ENCODE measurements at places on chromosomes 1 and 21.

DNA sequence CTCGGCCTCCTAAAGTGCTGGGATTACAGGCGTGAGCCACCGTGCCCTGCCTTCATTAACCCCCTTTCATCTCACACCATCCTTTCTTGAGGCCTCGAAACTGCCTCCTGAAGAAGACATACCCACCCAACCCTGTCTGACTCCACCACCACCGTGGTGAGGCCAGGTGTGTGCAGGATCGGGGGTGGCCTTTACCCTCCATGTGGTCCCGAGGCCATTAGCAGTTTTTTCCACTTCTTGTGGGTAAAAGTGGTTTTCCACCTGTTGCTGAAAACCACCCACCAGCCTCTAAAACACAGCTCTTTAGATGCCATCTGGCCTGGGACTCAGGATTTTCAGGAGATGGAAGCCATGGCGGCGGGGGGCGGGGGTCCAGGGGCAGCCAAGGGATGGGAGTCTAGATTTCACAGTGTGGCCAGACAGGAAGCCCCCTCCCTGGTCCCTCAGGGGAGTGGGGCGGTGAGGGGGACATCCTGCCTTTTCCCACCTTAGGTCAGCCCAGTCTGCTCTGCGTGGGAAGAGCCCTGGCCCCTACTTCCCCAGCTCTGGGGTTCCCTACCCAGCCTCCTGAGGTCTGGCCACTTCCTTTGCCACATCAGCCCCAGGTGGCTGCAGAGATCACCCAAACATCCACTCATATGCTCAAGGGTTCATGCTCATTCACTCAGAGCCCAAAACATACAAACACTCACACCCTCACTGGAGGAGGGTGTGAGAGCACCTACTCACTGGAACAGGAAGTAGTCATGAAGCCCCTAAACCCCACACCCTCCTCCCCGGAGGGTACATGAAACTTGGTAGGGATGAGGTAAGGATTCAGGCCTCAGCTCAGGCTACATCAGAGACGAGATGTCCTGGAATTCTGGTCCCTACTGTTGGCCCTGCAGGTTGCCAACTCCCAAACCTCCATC lies 2.3 kb downstream of the FGR start:
- DNase-seq: no peak

DNA sequence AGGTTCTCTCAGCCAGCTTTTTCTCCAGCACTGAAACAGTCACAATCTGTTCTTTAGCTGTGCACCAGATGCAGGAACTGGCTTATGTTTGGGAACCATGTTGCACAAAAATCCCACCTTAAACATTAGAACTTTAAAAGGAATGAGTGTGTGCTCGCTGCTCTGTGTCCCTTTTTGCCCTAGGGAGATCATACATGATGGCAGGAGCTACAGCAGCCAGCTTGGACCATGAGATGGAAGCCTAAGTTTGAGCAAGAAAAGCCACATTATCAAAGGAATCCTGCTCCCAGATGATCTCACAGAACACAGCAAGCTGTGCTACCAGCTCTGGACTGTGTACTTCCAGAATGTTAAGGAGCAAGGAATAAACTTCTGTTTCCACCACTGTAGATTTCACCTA lies 3.5 kb downstream of the ZBTB17 start:
- no peak for DNase-seq

- DNase-seq: no peak
These were observed 16.4 kb upstream of the CGN start for GRCh38 chr1:151494741-151495281.

DNA sequence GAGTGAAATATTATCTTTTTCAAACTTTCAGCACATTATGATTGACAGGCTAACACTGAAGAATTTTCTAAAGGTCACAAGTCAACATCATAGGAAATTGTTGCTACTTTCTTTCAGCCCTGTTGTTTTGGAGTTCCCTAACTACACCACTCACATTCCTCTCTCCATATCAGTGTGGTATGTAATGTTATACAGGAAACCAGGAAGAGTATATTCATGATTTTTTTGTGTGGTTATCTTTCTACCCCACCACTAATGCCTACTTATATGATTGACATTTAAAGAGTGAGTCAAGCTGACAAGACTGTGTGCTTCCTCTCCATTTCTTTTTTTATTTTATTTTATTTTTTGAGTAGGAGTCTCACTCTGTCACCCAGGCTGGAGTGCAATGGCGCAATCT lies 47.8 kb upstream of the PRDM2 start:
- DNase-seq: no peak

DNA sequence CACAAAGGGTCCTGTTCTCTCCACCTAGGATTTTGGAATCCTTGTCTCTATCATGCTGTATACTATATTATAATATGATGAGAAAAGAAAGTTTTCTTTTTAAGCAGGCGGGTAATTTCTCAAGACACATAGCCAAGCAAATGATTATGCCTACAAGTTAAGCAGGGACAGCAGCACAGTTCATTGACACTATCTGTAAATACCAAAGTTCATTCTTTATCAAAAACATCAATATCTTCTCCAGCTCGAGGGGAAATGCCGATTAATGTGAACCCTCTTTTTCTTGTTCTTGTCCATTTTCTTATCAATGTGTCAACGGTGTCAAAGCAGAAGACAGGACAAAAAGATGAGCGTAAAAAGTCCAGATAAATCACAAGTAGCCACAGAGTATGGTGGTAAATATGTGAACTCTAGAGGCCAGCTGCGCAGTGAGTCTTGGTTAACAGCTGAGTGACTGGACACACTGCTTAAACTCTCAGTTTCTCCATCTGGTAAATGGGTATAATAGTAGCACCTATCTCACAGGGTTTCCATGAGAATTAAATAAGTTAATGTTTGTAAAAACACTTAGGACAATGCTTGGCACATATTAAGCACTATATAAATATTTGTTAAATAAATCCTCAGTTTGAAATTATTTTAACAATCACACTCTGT lies 30.9 kb downstream of the LPAR3 start:
- no peak for DNase-seq

GRCh38 chr21:45547545-45547900 lies 5.3 kb upstream of the SLC19A1 start:
- no peak for DNase-seq

GRCh38 chr1:97204468-97204867 lies 482.9 kb downstream of the PTBP2 start:
- no peak for DNase-seq

GRCh38 chr1:45569962-45570581 lies 13.8 kb upstream of the NASP start:
- no peak for DNase-seq

- DNase-seq: no peak
These were observed 12.2 kb downstream of the KIAA0319L start for GRCh38 chr1:35544976-35545375.

GRCh38 chr1:93576746-93577145 lies 104.9 kb downstream of the BCAR3 start:
- no peak for DNase-seq

- no peak for DNase-seq
These were observed 6.5 kb downstream of the AK5 start for GRCh38 chr1:77288275-77288674.

DNA sequence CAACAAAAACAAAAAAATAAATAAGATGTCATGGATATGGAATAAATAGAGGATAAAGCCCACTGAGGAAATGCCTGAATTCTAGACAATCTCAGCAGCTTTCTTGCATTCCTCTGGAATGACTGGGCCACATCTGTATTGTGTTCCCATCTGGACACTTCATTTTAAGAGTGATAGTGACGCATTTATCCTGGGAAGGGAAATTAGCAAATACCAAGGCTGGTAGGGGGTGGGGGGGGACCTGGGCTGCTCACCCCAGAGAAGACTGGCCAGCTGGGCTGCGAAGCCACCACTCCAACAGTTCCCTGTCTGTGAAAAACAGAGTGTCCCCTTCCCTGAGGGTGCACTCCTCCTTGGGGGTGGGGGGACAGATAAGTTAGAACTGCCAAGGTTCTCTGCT lies 106.3 kb downstream of the HIVEP3 start:
- no peak for DNase-seq

DNA sequence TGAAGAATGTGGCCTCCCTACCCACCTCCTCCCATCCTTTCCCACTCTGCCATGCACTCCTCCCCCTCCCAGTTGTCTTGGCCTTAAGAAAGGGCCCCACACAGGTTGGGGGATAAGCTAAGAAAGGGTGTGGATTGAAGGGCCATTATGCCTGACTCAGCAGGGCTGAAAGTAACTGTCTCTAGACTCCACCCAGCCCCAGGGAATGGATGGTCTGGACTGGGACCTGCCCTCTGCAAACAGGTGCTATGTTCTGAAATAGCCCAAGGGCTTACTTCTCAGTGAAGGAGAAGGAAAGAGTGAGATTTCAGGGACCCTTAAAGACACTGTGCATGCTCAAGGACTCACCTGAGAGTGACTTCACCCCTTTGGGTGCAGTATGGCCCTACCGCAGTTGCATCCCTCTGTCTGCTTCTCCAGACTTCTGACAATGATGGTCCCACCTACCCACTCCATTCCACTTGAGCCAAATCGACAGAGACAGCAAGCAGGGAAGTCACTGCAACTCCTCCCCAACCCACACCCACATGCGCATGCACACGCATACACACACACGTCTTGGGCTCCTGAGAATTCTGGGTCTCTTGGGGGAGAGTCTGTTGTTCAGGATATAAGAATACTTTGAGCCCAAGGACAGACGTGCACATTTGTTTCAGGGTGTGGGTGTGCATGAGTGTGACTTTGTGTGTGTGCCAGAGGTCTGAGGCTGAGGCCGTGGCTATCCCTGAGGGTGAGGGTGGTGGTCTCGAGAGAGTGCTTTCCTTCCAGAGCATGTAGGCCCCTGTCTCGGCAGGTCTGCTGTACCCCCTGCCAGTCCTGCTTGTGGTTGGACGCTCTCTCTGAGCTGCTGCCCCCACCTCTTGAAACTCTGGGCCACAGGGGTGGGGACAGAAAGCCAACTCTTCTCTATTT lies 231.9 kb downstream of the PTPRU start:
- DNase-seq: no peak

GRCh38 chr1:72498371-72498770 lies 216.0 kb upstream of the NEGR1 start:
- DNase-seq: no peak

DNA sequence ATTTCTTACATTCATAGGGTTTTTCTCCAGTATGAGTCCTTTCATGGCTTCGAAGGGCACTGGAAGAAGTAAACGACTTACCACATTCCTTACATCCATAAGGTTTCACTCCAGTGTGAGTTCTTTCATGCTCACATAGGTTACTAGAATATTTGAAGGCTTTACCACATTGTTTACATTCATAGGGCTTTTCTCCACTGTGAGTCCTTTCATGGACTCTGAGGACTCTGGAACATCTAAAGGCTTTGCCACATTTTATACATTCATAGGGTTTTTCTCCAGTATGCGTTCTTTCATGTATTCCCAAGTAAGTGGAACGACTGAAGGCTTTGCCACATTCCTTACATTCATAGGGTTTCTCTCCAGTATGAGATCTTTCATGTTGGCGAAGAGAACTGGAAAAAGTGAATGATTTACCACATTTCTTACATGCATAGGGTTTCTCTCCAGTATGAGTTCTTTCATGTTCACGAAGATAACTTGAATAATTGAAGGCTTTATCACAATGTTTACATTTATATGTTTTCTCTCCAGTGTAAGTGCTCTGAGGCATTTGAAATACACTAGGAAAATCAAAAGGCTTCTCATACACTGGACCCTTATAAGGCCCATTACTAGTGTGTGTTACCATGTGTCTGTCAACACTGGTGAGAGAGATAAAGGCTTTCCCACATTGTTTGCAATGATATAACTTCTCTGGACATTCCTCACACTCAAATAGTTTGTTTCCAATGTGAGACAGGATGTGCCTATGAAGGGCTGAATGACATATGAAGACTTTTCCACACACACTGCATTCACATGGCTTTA lies 29.9 kb upstream of the ZNF695 start:
- DNase-seq: no peak

DNA sequence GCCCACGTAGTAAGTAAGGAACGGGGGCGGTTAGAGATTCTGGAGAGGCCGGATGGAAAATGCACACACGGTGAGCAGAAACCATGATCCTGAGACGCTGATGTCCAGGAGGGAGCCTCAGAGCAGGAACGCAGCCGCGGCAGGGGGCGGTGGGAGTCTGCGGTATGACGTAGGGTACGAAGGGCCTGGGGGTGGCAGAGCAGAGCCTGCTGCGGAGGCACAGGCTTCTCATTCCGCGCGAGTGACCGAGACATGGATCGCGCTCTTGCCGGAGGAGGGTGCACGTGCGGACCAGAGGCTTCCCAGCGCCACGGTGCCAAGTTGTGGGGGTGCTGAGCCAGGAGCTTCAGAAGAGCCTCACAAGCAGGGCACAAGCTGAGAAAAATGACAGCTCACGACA lies 176.2 kb downstream of the KIF26B start:
- DNase-seq: no peak

GRCh38 chr1:13793088-13793730 lies 93.2 kb downstream of the PRDM2 start:
- no peak for DNase-seq

- DNase-seq: no peak
These were observed 1054.6 kb downstream of the PLA2G4A start for GRCh38 chr1:187883356-187883755.

- no peak for DNase-seq
These were observed 61.2 kb upstream of the NFASC start for GRCh38 chr1:204809488-204809887.

- DNase-seq: no peak
These were observed 12.9 kb downstream of the TOR3A start for GRCh38 chr1:179094818-179095217.

DNA sequence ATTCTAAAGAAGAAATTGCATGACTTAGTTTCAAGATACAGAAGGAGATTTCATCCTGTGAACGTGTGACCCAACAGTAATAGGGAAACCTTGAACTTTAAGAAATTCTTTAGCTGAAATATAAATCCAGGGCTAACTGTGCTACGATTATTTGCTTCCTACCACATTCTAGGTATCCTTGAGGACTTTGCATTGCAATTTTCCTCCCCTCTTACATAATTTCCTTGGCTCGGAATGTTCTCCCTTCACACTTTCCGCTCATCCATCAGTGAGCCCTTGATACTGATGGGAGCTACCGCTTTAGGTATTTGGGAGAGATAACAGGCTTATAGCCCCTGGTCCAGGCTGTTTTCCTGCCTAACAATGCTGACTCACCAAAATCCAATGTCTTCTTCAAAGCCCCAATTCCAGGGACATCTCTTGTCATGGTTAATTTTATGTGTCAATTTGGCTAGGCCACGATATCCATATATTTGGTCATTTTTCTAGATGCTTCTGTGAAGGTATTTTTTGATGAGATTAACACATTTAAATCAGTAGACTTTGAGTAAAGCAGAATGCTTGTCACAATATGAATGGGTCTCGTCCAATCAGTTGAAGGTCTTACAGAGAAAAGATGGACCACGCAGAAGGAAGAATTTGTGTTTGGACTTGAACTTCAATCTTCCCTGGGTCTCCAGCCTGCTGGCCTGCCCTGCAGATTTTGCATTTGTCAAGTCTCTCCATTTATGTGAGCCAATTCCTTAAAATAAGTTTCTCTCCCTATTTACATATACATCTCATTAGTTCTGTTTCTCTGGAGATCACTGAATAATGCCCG lies 121.2 kb downstream of the PTPN14 start:
- DNase-seq: no peak

- no peak for DNase-seq
These were observed 23.1 kb downstream of the SLC35A3 start for GRCh38 chr1:99992760-99993467.

- DNase-seq: no peak
These were observed 38.8 kb downstream of the TMEM53 start for GRCh38 chr1:44635439-44635838.

GRCh38 chr1:51287966-51288365 lies 42.4 kb downstream of the TTC39A start:
- DNase-seq: no peak

- DNase-seq: no peak
These were observed 258.5 kb upstream of the ADGRL2 start for GRCh38 chr1:81542196-81542595.

GRCh38 chr21:24375201-24375600 lies 1232.1 kb downstream of the MRPL39 start:
- no peak for DNase-seq

GRCh38 chr1:233359431-233359830 lies 31.9 kb downstream of the MAP3K21 start:
- DNase-seq: no peak
